NK-92 treated with Interleukin-12 subunit alpha and Interleukin-12 subunit beta, amount 100 ng/mL, for 24 hours (cell line): ENCODE measurements at places on chromosomes 7 and 10.

DNA sequence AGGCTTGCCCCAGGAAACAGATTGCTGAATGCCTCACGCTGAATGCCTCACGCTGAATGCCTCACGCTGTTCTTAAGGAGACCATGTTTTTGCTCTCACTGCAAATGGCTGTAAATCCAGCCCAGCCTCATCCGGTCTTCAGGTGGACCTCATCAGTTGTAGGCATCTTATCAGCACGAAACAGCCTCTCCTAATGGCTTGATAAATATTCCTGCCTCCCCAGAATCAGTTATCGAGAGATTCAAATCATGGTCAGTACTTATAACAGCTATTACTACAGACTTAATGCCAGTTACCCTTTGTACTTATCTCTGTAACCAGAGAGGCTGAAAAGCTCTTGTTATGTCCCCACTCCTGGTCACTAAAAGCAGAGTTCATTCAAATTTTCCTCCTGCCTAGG, 290.6 kb downstream of the FZD1 start:
- no peak for DNase-seq

DNA sequence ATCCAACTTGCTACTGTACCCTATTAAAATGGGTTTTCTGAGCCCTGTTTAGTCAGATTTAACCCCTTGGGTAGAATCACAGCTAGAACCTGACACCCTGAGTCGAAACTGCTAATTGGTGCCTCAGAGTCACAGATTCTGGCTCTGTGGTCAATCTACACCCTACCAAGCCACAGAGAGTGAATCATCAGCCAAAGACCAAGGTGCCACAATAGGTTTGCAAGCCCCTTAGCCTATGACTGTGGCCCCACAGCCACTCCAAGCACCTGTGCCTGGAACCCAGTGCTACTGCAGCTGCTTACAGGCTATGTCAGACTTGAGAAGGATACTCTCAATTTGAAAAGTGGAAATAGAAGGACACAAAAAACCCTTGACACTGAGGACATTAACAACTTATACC, 202.8 kb upstream of the KCND2 start:
- peak; percentile 13 for DNase-seq

- no peak for DNase-seq
Measured at GRCh38 chr7:2483494-2483893, 7.3 kb upstream of the GRIFIN start.

- DNase-seq: no peak
Measured at GRCh38 chr7:361680-362401, 71.9 kb downstream of the FOXL3 start.

GRCh38 chr10:7787150-7787856, 490 bp downstream of the KIN start:
- DNase-seq: no peak

DNA sequence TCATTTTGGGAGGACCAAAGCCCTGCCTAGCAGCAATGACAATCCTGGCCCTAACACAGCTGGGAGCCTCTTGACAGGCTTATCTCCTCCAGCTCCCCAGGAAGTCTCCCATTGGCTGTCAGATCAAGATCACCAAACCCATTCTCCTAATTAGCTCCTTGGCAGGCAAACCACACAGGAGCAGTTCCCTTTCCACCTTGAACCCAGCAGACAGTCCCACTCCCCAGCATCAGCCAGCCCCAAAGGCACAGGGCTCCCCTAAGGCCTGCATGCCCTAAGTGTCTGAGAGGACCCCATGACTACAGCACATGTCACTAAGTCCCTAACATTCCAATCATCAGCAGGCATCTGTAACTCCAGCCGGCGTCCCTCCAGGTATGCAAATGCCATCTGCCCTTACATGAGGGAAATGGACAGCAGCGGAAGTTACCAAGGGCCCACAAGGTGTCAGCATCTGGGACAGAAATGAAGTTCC, 348.5 kb downstream of the KCNMA1 start:
- no peak for DNase-seq

DNA sequence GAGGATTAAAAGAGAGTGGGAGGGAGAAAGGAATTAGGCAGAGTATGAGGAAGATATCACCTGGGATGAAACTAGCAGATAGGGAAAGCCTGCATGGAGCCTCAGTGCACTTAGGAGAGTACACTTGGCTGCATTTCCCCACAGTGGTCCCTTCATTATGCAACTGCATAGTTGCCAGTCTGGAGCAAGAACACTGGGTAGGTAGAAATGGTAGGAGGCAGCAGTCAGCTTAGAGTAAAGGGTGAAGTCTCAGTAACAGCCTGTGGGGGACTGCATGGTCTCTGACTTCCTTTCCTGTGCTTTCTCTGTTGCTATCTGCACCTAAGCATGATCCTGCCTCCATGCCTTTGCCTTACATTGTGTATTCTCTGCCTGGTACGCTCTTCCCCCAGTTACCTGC, 14.0 kb upstream of the PCGF5 start:
- no peak for DNase-seq

- DNase-seq: no peak
Measured at GRCh38 chr7:19491821-19492452, 216.9 kb downstream of the POLR1F start.

GRCh38 chr7:130486954-130487436, 4.9 kb upstream of the MEST start:
- DNase-seq: no peak

DNA sequence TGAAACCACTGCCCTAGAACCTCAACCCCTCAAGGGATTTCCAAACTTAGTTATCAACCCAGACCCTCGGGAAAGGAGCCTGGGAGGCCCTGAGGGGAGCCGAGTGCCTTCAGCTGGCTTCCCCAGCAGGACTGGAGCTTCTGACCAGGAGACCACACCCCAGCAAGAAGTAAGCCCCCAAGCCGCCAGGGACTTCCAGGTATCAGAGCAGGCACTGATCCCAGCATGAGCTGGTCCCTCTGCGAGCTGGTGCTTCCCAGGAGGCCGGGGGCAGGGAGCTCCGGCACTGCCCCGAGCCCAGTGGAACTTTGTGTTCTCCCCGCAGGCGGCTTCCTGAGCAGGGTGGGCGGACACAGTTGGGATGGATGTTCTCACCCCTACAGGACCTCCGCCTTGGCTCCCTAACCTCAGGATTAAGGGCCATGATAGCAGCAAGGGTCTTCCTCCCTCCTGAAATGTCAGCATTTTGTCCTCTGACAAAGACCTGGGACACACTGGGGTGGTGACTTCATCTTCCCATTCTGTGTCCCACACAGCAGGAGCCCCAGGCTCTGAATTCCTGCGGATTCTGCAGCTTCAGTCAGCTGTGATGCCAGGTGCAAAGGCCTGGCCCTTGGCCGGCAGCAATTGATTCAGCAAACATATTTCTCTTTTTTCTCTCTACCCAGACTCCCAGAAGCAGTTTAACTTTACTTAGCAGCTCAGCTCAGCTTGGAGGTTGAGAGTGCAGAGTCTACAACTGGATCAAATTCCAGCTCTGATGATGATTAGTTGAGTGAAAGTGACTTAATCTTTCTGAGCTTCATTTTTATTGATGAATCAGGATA, 11.6 kb downstream of the ATP6V0E2 start:
- DNase-seq: no peak

DNA sequence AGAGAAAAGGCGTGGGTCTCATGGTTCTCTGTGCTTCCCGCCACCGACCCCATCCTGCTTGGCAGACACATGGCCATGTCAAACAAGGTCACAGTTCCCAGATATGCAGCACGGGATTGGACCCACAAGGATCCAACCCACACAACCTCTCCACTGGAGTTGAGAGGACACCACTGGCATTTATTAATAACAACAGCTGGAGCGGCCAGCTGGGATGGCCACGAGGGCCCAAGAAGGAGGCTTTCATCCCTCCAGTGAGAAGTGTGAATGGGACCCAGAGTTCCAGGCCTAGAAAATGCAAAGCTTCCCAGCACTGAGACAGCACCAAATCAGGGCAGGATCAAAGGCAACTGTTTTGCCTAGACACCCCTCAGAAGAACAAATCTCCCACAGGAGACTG, 31.5 kb downstream of the FGFR2 start:
- no peak for DNase-seq

DNA sequence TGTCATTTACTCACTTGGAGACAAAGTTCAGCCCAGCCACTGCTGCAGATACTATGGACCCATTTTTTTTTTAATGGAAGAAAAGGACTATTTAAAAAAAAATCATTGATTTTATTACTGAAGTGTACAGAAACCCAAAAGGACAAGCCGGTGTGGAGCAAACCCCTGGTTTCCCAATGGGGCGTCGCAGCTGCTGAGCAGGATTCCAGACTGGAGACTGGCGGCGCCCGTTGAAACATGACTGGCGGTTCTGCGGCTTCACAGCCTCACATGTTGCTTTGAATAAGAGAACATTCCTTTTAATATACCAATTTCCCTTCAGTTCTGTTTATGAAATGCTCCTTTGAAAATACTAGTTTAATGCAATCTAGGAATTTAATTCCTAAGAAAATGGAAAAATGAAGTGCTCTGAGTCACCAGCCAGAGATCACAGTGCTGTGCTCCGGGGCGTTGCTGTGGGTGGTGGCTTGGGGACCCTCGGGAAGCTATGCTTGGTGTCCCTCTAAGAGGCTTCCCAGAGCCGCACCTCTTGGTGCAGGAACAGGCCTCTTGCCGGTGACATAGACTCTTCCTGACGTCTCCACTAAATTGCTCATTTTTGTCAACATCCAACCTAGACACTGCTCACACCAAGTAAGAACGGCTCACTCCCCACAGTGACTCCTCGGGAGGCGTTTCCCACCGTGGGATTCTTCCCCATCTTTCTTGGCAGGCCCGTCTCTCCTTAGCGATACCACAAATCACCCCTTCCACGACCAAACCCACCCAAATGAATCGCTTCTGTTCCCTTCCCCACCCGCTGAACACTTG, 12.0 kb upstream of the VIPR2 start:
- DNase-seq: no peak

- DNase-seq: no peak
Measured at GRCh38 chr10:77504196-77504872, 133.3 kb downstream of the KCNMA1 start.

DNA sequence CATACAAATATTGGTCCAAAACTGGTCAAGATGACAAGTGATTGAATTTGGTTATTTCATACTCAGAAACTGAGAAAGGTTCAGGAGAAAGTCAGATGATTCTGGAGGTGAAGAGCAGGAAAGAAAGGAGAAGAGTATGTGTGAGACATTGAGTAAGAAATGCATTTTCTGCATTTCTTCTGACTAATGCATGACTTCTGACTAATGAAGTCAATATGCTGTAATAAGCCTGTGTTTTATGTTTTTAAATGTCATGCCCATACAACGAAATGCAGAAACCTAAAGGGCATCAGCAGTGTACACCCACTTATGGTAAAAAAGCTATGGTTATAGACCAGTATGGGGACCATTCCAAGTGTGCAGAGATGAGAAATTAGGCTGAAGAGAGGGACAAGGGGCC, 1227.8 kb upstream of the SORCS1 start:
- no peak for DNase-seq

DNA sequence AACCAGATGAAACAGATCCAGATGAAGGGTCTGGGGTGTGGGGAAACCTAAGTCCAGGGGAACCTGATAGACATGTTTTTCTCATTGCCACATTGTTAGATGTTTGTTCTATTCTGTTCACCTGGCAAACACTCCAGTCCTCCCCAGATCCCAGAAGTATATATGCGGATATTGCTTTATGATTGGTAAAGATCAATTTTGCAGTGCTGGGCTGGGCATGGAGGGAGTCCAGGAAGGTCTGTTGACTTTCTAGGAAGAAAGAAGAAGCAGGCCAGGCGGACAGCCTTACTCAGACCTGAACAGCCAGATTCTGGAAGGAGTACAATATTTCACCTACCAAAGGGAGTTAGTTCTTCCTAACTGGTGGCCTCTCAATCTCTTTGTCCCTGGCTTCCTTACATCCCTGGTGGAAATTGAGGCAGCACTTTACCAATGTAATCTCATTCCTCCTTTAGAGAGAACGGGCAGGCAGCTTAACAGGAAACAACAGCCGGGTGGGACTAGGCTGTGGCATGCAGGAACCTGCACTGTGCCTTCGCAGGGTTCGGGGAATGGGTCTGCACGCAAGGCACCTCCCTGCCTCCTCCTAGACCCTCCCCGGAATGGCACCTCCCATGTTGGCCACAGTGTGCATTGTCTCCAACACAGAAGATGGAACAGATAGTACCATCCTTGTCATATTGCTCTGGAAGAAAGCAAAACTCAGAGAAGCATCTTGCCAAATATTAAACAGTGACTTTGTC, 930 bp downstream of the GIMAP6 start:
- DNase-seq: peak; percentile 56

- no peak for DNase-seq
Measured at GRCh38 chr7:21364801-21365271, 63.0 kb upstream of the SP4 start.

DNA sequence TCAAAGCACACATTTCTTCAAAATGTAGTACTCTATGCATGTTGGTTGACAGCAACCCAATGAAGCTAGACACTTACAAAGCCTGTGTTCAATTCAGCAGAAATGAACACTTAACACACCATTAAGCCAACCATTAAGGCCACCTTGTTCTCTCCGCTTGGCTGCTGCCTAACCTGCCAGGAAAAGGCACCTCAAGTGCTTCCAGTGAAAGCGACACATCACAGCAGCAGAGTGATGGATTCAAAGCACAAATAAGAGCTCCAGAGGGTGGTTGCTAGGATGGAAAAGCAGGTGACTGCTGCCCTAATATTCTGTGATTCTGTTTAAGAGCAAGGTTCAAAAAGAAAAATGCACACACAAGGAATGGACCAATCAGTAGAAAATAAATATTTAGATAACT, 81.5 kb upstream of the GNAI1 start:
- DNase-seq: no peak

DNA sequence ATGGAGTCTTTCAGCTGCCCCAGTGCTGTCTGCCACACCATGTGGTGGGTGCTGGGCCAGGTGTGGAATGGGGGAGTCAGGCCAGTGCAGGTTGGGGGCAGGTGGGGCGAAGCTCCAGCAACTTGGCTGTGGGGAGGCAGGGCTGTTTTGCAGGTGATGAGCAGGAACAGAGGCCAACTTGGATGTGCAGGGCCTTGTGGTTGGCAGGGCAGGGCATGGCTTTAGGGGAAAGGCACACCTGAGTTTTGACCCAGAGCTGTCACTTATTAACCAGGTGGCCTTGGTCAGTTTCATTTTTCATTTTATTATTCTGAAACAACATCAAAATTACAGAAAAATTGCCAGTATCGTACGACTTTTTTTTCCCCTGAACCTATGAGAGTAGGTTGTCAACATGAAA, 1.1 kb upstream of the SFTPA2 start:
- no peak for DNase-seq

GRCh38 chr10:69740126-69740525, 61.6 kb upstream of the COL13A1 start:
- DNase-seq: no peak

GRCh38 chr7:55224111-55224510, 141.0 kb upstream of the LANCL2 start:
- no peak for DNase-seq

DNA sequence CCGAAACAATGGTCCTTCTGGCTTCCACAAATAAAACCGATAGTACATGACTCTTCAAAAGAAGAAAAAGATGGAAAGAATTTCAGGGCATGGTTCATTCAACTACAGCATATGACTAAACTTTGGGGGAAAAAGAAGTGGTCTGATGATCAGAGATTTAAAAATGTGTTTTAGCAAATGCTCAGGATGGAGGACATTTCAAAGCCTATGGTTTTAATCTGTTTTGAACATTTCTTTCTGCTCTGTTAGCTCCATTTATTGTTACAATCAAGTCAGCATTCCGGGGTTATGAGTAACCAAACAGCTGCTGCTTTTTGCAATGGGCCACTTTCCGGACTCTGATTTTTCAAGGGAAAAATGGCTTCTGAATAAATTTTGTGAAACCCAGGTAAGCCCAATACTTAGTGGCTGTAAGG, 142.4 kb downstream of the CUBN start:
- no peak for DNase-seq

- no peak for DNase-seq
Measured at GRCh38 chr7:155846936-155847335, 34.7 kb upstream of the SHH start.
